ENCODE measurements at places on chromosomes 13 and 19.
A peak's percentile ranks its signal among the peaks of the same experiment; 100 is the strongest.

DNA sequence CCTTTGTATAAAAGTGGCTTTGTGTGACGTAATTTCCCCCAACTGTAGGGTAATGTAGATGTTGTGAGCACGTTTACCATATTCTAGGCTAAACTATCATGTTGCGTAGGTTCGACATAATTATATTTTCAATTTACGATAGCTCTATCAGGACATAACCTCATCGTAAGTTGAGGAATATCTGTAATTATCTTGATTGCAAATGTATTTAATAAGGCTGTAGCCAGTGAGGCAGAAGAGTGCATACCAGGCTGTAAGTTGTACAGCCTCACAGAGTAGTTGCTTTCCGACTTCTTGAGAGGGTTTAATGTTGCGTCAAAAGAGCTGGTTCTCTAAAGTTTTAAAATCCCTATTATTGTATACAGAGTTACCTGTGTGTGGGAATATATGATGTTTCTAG, 839.4 kb upstream of the GPC6 start:
- DNase-seq: no peak

- DNase-seq: peak; percentile 88
These were observed 1.5 kb upstream of the CEBPA start for GRCh38 chr19:33303791-33304345.

DNA sequence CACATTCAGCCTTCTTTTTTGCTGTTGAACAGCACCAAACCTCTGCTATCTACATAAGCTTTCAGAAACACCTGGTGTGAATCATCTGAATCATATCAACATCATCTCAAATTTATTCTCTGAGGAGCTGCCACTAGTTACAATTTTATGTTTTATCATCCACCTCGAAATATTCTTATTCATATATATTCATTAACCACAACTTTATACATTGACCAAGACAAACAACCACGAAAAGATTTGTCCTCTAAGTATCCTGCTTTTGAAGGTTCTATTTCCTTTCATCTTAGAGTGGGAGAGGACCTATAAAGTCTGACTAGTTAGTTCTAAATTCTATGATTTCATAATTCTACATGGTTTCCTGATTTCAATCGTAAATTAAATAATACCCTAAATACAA, 18.9 kb downstream of the ESD start:
- no peak for DNase-seq

GRCh38 chr13:50589139-50589538, 254.4 kb downstream of the DLEU7 start:
- DNase-seq: no peak

- DNase-seq: no peak
These were observed 849 bp downstream of the GAS6 start for GRCh38 chr13:113862931-113863523.

DNA sequence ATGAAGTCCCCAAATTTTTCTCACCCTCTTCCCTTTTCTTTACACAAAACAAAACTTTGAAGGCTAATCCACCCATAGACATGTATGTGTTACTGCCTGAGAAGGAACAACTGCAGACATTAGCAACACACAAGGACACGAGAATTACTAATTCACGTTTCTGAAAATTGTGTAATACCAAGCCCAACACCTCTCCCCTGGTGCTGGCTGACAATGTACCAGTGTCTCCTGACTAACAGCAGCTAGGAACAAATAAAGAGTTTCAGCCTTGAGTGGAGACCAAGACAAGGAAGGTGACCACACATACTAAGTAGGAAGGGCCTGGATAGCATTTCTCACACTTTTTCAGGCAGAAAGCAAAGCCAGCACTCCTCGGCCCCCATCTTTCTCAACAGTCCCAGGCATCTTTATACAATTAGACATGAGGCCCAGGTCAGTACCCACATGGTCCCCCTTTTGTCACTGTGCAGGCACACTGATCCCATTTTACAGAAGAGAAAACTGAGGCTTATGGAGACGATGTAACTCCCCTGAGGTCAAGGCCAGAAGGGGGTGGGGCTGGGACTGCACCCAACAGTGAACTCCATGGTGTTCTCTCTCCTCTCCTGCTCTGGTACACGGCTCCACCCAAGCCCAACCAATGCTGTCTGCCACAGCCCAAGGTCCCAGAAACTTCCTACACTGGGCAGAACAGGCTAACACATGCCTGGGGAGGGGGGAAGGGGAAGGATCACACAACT, 8.7 kb downstream of the BRD4 start:
- DNase-seq: peak; percentile 93

DNA sequence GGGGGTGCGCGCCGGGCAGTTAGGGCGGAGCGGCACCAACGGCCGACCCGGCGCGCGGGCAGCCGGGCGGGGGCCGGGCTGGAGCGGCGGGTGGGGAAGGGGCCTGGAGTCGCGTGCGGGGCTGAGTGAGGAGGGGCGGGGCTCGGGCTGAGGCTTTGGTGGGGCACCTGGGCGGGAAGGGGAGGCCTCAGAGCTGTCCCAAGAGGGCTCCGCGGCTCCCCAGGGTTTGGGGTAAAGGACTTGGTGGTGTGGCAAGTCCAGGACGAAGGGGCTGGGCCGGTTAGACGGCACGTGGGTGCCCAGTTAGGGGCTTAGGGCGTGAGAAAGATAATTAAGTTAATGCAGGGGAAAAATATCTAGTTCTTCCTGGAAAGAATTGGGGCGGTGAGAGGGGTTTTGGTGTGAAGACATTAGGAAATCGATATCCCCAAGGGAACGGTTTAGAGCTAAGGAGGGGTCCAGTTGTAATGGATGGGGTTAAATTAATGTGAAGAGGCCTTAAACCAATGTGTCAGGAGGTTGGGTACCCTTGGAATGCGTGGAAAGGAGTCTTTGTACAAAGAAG, 496 bp downstream of the ZNF574 start:
- DNase-seq: peak; percentile 90

Data from lower leg skin (tissue), 4 donors.